DMS53 (cell line): ENCODE measurements at places on chromosomes 7 and 10.

DNA sequence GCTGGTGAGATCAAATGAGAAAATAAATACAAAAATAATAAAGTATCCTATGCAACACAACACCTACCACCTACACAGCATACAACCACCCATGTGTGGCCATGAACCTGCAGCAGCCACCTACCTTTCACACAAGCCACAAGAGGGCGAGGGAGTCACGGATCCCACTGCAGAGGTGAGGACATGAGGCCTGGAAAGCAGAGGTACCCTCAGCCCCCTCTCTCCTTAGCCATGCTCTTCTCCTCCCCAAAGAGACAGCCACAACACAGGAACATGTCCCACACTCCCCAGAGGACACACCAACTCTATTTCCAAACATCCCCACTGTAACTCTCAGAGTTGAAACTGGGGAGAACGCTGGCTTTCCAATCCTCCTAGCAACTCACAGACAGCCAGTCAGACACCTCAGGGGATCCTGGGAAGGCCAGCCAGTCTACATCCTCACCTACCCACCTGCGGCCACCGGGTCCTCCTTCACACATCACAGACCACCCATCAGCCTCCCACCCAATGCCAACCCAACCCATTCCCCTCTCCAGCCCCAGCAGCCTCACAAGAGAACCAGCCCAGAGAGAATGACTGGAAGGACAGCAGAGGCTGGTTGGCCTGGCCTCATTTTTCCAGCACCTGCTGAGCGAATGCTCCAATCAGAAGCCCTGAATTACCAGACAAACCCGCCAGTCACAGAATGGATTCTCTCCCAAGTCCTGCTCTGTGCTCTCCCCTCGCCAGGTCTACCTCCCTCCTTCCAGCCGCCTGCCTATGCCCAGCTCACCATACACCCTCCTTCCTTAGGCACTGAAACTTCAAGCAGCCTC, 18.4 kb downstream of the DLG5 start:
- peak; percentile 34 for DNase-seq

- no peak for DNase-seq
Observed at GRCh38 chr10:114686013-114686412, 27.9 kb upstream of the ABLIM1 start.

GRCh38 chr10:43647576-43647975, 1.1 kb downstream of the ZNF32 start:
- DNase-seq = no peak

GRCh38 chr10:20265146-20265545, 448.9 kb downstream of the PLXDC2 start:
- no peak for DNase-seq

GRCh38 chr10:119608316-119609155, 11.8 kb upstream of the TIAL1 start:
- peak; percentile 81 for DNase-seq

GRCh38 chr10:97325754-97326153, 6.7 kb downstream of the FRAT1 start:
- DNase-seq = no peak

GRCh38 chr7:102413091-102413490, 16.9 kb downstream of the PRKRIP1 start:
- DNase-seq = no peak

- DNase-seq = no peak
Observed at GRCh38 chr7:47931005-47932004, 17.0 kb downstream of the PKD1L1 start.

DNA sequence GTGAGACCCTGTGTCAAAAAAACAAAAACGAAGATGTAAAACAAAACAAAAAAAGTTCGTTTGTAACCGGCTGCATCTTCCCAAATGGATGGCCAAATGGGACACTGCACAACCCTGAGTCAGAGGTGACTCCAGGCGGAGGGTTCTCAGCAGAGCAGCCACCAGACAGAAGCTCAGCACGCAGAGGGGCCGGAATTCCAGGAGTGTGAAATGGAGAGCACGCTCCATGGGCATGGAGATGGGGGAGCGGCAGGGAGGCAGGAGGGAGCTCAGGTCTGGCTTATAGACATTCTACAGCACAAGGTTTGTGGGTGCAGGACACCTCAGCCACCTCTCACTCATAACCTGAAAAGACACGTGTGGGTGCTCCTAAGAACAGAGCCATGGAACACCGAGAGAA, 227.0 kb downstream of the MAD1L1 start:
- no peak for DNase-seq

- DNase-seq = no peak
Observed at GRCh38 chr7:96792115-96792514, 82.5 kb upstream of the SEM1 start.
